Stromal cell of bone marrow (primary cell): ENCODE measurements at places on chromosomes 5 and 9.

DNA sequence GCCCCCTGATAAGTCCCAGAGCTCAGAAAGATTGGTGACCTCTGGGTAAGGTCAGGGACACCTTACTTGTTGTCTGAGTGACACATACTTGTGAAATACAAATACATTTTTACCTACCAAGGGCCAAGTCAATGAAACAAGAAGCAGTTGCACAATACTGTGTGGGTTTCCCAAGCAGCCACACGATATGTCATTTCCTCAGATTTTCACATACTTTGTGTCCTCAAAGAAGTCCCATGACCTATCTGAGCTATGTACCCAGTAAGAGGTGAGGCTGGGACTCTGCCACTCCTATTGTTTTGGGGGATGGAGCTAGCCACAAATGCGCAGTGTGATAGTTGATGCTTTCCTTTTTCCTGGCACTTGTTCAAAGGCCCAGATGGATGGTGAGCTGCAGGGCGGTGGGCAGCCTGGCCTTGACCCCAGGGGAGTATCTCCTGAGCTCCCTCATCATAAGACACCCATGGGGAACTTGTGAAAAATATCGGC is 4.8 kb upstream of the SLC25A51 start:
- DNase-seq = no peak

GRCh38 chr9:109417054-109417453 is 81.1 kb downstream of the PTPN3 start:
- DNase-seq = no peak

DNA sequence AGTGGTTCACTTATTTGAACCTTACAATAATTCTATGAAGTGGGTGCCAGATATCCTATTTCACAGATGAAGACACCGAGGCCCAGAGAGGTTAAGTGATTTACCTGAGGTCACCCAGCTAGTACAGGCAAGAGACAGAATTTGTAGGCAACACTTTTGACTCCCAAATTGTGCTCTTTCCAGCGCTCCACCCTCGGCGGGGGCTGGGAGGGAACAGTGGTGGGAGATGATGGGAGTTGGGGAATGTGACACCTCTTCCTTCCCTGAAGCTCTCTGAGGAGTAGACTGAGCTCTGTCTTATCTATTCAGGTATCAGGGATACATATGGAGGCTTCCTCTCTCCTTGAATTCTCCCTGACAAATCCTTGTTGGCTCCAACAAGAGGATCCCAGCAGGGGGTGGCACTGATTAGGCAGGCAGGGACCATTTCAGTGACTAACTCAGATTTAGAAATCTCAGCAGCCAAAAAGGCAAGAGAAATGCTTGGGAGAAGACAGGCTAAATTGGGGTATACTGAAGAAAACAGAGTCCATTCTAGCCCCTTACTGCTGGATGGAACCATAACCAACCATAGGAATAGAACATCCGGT is 95.8 kb upstream of the PANK3 start:
- no peak for DNase-seq

DNA sequence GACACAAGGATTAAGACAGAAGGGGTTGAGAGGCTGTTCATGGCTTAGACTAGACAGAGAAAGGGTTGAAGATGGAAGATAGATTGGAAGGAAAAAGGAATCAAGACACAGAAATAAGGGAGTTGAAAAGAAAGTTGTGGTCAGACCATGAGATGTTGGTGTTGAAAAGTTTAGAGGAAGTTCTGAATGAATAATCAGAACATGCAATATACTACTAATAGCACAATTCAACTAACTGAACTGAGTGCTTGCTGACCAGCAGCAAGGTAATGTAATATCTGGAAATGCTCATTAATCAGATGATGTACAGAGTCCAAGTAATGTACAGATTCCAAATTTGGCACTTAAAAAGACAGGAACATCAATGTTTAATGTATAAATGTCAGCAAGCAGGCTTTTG is 10.6 kb upstream of the NNT start:
- DNase-seq = no peak
